ENCODE measurements at places on chromosomes 13 and 19. TPM values are rescaled to one million over a fixed set of nuclear protein-coding genes. Genes with fewer than 3 reads are reported as not detected.

GRCh38 chr19:34193876-34194275 lies 21.6 kb downstream of the LSM14A start:
- H3K36me3 ChIP-seq = peaks cover 60% of the 10 kb centered on the region
- no peak overlapping the region for H3K4me3 ChIP-seq
- DNase-seq = no peak
- peaks cover 35% of the 10 kb centered on the region for H3K4me1 ChIP-seq
- no peaks in the 10 kb centered on the region for H3K27me3 ChIP-seq
- no peak overlapping the region for H3K27ac ChIP-seq

DEDD2 gene
- 22.0 TPM for total RNA-seq

GRCh38 chr13:108993346-108993745 lies 363.9 kb downstream of the MYO16 start:
- no peak for DNase-seq
- no peaks in the 10 kb centered on the region for H3K4me1 ChIP-seq

- H3K4me1 ChIP-seq = peaks cover 29% of the 10 kb centered on the region
- H3K4me3 ChIP-seq = no peak overlapping the region
- peak; percentile 86 for DNase-seq
- H3K36me3 ChIP-seq = peaks cover 45% of the 10 kb centered on the region
Observed at GRCh38 chr13:99354371-99354951, 47.3 kb upstream of the GPR183 start.

PRODH2 gene
- not detected for total RNA-seq

ADGRE2 gene
- 3.2 TPM for total RNA-seq

GRCh38 chr13:30196025-30196424 lies 111.3 kb downstream of the KATNAL1 start:
- no peak overlapping the region for H3K27ac ChIP-seq
- DNase-seq = no peak
- H3K4me3 ChIP-seq = no peak overlapping the region
- peaks cover 6% of the 10 kb centered on the region for H3K4me1 ChIP-seq

DNA sequence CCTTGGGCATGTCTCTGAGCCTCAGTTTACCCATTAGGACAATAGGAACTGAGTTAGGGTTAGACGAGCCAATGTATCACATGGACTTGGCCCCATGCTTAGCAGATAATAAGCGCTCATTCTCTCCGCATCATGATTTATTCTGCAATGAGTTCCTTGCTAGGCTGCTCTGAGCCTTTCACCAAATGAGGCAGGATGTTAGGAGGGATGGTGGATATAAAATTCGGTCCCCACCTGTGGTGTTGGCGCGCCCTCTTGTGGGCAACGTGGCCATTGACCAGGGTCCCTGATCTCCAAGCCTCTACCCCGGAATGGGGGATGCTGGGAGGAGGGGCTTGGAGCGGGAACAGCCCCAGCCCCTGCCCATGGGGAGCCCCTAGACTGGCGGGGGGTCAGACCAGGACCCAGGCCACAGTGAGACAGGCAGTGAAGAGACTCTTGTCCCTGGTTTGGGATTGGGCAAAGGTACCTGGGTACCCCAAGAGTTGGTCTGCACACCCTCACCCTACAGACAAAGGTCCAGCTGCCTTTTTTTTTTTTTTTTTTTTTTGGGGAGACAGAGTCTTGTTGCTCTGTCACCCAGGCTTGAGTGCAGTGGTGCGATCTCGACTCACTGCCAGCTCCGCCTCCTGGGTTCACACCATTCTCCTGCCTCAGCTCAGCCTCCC lies 43.9 kb downstream of the CERS4 start:
- H3K27me3 ChIP-seq = no peaks in the 10 kb centered on the region
- peak; percentile 95 for DNase-seq
- no peak overlapping the region for H3K27ac ChIP-seq

GRCh38 chr19:17105556-17105955 lies 30.0 kb downstream of the MYO9B start:
- no peak overlapping the region for H3K4me3 ChIP-seq
- peaks cover 32% of the 10 kb centered on the region for H3K4me1 ChIP-seq
- H3K27me3 ChIP-seq = no peaks in the 10 kb centered on the region
- DNase-seq = no peak
- peaks cover 30% of the 10 kb centered on the region for H3K36me3 ChIP-seq

DNA sequence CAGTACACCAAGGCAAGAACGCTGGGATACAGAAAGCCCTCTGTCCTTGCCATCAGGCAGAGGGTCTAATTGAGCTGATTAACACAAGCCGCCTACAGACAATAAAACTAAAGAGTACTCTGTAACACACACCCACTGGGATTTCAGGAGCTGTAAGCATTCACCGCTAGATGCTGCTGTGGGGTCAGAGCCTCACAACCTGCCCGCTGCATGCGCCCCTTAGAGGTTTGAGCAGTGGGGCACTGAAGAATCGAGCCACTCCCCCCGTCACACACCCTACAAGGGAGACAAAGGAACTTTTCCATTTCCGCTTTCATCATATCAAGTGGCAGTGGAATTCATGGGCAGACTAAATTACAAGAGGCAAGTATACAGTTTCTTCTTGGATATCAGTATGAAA lies 1080.6 kb downstream of the PCDH17 start:
- no peaks in the 10 kb centered on the region for H3K27me3 ChIP-seq
- H3K4me1 ChIP-seq = no peaks in the 10 kb centered on the region

PCP2 gene
- not detected for total RNA-seq

RDH13 gene
- 16.4 TPM for total RNA-seq

MYPOP gene
- total RNA-seq = 7.4 TPM

DNA sequence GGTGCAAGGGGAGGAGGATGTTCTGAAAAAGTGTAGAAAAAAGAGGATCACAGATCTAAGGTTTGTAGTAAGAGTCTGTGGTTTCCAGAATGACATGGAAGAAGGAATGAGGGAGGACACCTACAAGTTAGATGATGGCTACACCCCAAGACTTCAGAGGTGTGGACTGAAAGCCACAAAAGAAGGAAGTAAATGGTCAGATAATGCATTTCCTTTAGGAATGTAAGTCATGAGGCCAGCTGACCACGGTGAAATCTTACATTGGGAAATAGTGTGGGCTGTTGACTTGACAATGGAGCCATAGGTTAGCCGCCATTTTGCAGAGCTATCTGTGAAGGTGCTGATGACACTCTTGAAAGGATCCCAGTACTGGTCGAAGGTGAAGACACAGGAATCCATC lies 25.3 kb upstream of the FBXO27 start:
- H3K4me3 ChIP-seq = no peak overlapping the region
- H3K36me3 ChIP-seq = no peaks in the 10 kb centered on the region
- no peaks in the 10 kb centered on the region for H3K4me1 ChIP-seq

Measured in esophagus muscularis mucosa (tissue), 4 donors.